ENCODE measurements at places on chromosomes 2 and 18.

GRCh38 chr18:44518091-44518615, 162.5 kb upstream of the SETBP1 start:
- DNase-seq, result no peak

- DNase-seq, result no peak
These were observed 38.6 kb upstream of the TANK start for GRCh38 chr2:161121622-161122021.

DNA sequence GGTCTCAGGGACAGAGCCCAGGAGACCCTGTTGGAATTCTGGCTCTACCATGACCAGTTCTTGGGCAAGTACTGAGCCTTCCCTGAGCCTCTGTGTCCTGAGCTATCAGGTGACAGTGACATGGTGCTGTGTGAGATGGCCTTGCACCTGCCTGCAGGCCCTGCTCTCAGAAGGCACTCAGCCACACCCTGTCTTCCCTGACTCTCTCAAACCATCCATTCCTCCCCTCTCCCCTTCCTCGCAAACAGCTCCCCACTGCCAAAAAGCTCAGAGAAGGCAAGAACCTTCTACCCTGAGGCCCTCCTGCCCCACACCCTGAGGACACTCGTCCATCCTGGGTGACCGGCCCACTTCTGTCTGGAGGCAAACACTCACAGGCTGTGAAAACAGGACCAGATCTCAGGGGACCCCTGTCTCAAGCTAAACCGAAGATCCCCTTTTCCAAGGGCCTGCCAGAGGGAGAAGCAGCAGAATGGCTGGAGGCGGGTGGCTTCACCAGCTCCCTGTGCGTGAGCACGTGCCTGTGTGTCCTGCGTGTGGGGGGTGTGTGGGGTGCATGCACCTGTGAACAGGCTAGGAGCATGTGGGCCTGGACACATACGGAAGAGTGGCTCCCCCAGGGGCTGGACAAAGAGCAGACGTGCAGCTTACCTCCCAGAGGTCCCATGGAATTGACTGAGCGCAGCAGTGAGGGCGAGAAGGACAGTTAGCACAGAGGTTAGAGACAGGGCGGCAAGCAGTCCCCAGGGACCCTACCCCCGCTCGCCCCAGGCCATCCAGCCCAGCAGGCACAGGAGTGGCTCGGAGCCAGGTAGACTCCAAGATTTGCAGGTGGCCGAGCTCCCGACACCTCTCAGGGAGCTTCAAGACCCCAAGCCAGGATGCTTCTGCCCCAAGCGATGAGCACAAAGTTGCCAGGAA, 53.9 kb downstream of the BIN1 start:
- DNase-seq, result no peak

DNA sequence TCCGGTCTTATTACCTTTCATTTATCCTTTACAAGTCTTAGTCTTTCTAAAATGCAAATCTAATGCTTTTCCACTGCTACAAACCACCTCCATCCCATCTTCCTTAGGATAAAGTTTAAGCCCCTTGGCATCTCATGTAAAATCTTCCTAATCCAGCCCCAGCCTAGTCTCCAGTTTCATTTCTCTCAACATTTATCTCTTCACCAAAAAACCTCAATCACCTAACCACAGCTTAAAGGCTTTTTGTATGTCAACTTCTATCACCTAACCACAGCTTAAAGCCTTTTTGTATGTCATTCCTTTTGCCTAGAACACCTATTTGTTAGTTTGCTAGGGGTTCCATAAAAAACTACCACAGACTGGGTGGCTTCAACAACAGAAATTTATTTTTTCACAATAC, 4.2 kb downstream of the TRAK2 start:
- DNase-seq, result no peak

DNA sequence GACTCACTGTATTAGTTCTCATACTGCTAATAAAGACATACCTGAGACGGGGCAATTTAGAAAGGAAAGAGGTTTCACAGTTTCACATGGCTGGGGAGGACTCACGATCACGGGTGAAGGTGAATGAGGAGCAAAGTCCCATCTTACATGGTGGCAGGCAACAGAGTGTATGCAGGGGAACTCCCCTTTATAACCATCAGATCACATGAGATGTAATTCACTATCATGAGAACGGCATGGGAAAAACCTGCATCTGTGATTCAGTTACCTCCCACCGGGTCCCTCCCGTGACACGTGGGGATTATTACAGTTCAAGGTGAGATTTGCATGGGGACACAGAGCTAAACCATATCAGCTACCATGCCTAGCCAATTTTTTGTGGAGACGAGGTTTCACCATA, 168.2 kb downstream of the NEDD4L start:
- no peak for DNase-seq

GRCh38 chr18:68548904-68549870, 165.7 kb downstream of the TMX3 start:
- no peak for DNase-seq

DNA sequence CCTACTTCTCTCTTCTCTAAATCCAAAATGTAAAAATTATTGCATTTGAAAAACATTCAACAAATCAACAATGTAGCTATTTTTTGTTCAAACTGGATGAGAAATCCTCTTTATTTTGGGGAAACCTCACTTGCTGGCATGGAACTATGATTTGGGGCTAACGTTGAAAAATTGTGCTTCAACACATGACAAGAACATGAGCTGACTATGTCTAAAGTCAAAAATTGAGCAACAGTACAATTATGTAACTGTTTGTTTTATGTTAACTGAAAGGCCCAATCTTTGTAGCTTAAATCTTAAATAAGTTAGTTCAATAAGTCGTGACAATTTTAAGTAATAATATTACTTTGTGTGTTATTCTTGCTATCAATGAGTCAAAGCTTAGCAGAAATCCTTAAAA, 67.3 kb downstream of the TMEFF2 start:
- no peak for DNase-seq

GRCh38 chr2:223930103-223930976, 14.8 kb downstream of the WDFY1 start:
- no peak for DNase-seq

GRCh38 chr18:13587001-13587400, 139.4 kb downstream of the FAM210A start:
- DNase-seq, result no peak

DNA sequence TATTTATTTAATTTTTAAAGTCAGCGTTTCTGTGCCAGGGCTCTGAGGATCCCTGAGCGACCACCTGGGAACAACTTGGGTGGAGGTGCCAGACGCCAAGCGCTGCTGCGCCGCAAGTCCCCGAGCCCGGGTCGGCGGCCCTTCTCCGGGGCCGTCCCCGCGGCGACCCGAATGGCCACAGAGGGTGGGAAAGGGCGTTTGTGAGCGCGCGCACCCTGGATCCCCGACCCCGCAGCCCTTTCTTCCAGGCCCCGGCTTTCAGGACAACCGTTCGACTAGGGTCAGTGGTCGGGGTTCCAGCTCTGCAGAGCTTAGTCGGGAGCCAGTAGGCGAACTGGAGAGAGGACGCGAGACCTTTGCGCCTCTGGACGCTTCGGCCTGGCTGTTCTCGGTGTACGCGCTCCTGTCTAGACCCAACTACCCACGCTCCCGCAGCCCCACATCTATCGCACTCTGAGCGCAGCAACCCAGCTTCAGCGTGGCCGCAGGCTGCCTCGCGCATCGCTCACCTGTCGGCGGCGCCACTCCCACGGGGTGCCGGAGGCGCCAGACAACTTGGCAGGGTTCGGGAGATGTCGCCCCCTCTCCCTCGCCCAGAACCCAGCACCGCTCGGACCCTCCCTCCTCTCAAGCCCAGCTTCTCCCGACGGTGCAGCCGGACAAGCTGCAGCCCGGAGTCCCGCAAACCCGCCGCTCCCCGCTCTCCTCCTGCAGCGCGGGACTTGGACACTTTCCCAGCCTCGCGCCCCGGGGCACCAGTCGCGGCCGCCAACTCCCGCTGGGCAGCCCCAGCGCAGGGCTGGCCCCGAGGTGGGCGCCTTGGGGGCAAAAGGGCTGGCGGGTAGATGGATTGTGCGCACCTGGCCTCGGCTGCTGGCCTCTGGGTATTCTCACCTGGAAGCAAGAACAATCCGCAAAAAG, 758 bp downstream of the LYPD1 start:
- peak; percentile 74 for DNase-seq

- DNase-seq, result no peak
These were observed 63.6 kb downstream of the VSNL1 start for GRCh38 chr2:17604050-17604449.

DNA sequence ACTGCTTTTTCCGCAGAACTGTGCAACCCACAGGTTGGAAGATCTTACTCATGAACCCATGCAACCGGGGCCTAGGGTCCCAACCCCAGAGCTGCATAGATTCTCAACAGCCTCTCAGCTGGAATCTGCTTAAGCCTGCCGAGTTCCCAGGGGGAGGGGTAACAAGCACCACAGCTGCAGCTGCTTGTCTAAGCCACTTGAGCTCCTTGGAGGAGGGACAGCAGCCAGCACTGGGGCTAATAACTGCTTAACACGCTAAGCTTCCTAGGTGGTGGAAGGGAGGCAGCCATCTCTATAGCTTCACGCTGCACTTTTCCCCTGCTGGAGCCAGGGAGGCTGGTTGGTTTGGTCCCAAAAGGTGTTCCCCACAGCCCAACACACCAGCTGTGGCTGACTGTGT, 311.6 kb downstream of the DSC3 start:
- DNase-seq, result peak; percentile 32

DNA sequence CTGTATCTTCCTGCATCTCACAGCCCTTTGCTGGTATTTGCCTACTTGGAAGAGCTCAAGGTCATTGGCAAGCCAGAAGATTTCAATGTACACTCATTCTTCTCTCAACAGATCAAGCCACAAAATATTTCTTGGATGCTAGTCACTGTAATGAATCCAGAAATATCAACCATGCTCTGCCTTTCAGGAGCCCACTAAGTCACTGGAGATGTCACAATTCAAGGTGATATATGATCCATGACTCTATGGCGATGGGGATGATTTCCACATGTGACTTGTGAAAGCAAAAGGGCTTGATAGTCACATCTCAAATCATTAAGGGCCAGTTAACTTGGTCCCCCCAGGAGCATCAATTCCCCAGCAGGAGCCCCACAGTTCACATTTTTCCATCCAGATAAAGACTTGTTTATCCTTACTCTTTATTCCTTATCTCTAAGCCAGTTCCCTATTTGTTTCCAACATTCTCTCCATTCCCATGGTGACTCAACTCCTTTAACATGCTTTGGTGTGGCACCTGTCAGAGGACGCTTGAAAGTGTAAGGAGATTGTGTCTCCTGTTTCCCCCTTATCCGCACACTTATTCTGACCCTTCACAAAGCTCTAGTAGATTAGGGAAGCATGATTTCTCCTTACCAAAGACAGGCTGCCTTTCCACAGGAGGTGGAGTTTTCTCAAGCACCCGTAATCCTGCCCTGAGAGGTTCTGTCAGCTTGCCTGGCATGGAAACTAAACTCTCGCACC, 15.8 kb downstream of the PKDCC start:
- DNase-seq, result no peak

DNA sequence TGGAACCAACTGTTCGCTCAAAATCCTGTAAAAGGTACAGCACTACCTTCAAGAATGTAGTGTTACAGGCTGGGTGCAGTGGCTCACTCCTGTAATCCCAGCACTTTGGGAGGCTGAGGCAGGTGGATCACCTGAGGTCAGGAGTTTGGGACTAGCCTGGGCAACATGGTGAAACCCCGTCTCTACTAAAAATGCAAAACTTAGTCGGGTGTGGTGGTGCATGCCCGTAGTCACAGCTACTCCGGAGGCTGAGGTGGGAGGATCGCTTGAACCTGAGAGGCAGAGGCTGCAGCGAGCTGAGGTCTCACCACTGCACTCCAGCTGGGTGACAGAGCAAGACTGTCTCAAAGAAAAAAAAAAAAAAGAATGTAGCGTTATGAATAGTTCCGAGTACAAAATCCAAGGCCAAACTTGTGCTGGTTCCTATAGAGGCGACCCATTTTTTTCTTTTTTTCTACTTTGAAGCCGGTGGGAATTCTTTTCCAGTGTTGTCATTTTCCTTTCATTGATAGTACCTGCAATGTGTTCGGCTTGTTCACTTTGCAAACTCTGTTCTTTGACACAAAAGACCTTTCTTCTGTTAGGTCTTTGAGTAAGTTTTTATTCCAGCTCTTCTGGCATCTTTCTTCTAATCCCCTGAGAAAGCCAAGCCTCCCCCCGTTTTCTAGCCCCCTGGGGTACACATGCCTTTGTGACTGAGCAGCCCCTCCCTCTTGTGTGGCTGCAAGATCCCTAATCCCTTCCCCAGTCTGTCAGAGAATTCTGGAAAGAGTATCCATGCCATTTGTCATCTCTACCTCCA, 25.1 kb downstream of the INPP5D start:
- DNase-seq, result no peak

DNA sequence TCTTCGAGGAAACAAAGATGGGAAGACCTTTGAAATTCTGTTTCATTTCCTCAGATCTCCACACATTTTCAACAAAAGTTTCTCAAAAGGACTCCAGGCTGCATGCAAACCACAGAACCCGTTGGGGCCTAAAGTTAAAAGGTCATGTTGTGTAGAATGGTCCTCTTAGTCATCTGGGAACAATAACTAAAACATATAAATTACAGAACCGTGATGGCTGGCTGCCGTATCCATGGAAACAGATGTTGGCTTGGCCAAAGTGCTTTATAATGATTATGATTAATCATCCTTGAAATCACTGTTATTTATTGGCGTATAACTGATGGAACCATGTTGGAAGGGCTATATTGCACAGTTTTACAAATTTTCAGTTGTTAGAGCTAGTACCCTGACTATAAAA, 182.8 kb upstream of the CRIM1 start:
- peak; percentile 45 for DNase-seq

DNA sequence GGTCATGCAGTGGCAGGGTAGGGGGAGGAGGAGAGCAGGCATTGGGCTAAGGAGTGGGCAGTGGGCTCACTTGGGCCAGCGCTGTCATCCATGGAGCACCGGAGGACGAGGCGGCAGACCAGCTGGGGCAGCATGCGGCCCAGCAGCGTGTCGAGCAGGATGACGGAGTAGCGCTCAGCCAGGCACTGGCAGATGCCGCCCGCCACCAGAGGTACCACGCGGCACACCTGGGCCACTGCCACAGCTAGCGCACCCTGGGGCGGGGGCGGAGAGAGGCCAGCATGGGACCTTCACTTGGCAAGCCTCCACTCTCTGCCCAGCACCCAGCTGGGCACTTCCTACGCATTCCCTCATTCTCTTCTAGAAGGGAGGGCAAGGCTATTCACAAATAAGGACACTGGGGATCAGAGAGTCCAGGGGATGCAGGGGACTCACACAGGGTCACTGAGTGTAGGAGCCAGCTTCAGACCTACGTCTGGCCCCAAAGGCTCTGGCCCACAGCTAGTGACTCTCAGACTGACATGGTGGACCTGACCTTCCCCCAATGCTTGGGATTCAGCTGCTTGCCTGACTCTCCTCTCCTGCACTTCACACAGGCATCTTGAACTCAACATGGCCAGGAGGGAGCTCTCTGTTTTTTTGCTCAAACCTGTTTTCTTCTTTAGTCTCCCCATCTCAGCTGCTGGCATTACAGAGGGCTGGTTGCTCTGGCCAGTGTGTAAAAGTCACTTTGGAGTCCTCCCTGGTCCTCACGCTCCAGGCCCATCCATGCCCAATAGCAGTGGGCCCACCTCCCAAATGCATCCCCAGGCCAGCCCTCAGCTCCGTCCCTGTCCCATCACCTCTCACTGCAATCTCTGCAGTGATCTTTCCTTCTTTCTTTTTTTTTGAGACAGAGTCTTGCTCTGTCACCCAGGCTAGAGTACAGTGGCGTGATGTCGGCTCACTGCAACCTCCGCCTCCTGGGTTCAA, 4.1 kb downstream of the SFTPB start:
- DNase-seq, result no peak
